Smooth muscle cell of the coronary artery (primary cell): ENCODE measurements at places on chromosomes 2 and 18. TPM values are rescaled to one million over a fixed set of nuclear protein-coding genes. Genes with fewer than 3 reads are reported as not detected.

The ICA1L gene
- total RNA-seq, result 1.7 and 4.2 TPM in 2 replicates

The PLGLB1 gene
- total RNA-seq, result 0.38 TPM in 1 of 2 replicates, not detected in the other

The SLC16A14 gene
- total RNA-seq, result 0.47 and 3.2 TPM in 2 replicates

The GLI2 gene
- total RNA-seq, result 1.1 and 6.1 TPM in 2 replicates

The SCN3A gene
- 0.12 and 3.5 TPM in 2 replicates for total RNA-seq

The ILKAP gene
- total RNA-seq, result 15.4 and 24.5 TPM in 2 replicates

The IL1F10 gene
- not detected in 2 replicates for total RNA-seq

The THAP4 gene
- total RNA-seq, result 37.7 and 44.8 TPM in 2 replicates

The RAB27B gene
- total RNA-seq, result 1.3 and 15.4 TPM in 2 replicates

The SLC9A4 gene
- total RNA-seq, result not detected in 2 replicates

The CFC1 gene
- not detected in 2 replicates for total RNA-seq

The SETBP1 gene
- total RNA-seq, result 2.3 and 3.3 TPM in 2 replicates

The POTEI gene
- not detected in 2 replicates for total RNA-seq

The SNED1 gene
- 7.4 and 80.4 TPM in 2 replicates for total RNA-seq

The LYPD6 gene
- total RNA-seq, result not detected in 2 replicates

The SCN2A gene
- 0.68 and 1.8 TPM in 2 replicates for total RNA-seq

The PRKAG3 gene
- 4.1 TPM in 1 of 2 replicates, not detected in the other for total RNA-seq

The CD226 gene
- 0.15 and 0.23 TPM in 2 replicates for total RNA-seq

The ACOXL gene
- total RNA-seq, result not detected in 2 replicates

The COL5A2 gene
- total RNA-seq, result 220 and 432 TPM in 2 replicates

The EFHD1 gene
- total RNA-seq, result 0.23 and 0.30 TPM in 2 replicates

The SCG2 gene
- total RNA-seq, result 1.3 and 36.4 TPM in 2 replicates

The ALKAL2 gene
- not detected in 2 replicates for total RNA-seq

The CCDC74B gene
- 3.4 and 9.6 TPM in 2 replicates for total RNA-seq
